ENCODE measurements at places on chromosomes 7 and 10.

GRCh38 chr10:30455816-30456215 is 21.8 kb downstream of the MAP3K8 start:
- no peak for DNase-seq

DNA sequence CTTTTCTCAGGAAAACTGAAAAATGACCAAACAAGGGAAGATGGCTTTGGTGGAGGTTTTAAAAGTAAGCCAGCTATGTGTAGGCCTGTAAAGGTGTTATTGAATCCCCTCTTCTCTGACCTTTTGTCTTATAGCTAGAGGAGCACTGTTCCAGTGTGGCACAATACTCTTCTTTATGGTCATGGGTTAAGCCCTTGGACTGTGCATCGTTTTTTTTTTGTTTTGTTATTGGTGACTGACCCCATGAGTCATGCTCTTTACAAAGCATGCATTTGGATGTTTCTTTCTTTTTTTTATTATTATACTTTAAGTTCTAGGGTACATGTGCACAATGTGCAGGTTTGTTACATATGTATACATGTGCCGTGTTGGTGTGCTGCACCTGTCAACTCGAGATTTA is 19.6 kb upstream of the FAM25A start:
- DNase-seq, result no peak

DNA sequence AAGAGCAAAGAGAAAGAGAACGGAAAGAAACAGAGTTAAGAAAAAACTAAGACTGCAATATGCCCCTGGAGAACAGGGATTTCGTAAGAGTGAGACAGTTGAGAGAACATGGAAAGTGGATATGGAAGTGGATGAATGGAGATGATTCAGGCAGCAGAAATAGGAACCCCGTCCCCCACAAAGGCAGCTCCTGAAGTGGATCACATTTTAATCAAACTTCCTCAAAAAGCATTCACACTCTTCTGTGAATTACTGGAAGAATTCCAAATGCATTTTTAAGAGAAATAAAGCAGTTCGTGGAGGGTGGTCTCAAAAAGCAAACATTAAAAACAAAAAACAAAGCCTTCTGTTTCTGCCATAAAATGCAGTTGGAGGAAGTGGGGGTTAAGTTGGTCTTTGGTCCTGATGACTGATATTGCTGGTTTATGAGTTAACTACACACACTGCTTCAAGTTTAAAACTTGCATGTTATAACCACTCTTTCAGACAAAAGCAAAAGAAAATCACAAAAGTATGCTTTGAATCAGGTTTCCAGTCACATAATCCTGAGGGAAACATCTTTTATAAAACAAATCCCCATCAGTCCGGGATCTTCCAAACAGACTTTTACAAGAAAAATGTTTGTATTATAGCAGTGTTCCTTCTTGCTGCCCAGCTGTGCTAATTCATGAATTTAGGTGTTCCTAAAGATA is 214.3 kb downstream of the FANK1 start:
- DNase-seq, result no peak

GRCh38 chr7:16564909-16565426 is 38.3 kb downstream of the LRRC72 start:
- peak; percentile 47 for DNase-seq

GRCh38 chr7:34564091-34564490 is 93.9 kb upstream of the NPSR1 start:
- DNase-seq, result no peak

DNA sequence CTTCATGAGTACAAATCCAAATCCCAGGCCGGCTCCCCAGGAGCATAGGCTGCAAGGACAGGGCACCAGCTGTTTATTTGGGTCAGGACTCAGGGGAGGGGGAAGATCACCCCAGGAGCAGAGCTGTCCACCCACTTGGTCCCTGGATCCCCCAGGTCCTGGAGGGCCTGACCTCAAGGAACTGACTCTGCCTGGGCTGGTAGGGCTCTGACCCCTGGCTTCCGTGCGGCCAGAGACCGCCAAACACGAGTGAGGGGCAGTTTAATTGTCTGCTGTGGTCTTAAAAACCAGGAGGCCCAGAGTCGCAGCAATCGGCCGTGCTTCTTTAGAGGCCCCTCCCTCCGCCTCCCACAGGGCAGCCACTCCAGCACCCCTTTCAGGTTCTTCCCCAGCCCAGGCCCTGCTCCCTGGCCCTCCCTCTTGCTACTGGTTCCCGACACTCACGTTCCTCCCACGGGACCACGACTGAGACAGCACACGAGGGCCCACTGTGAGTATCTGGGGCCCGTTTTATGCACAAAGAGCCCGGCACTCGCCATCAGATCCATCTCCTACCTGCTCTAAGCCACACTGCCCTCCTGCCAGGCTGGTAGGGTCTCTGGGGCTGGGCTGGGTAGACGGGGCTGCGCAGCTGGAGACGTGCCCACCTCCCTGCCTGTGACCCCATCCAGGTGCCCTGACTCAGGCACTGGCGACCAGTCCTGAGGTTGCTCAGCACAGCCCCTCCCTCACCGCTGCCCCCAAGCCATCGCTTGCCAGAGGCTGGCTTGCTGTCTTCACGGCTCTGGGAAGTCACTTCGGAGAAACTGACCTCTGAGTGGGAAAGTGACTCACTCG is 30.0 kb upstream of the CFAP46 start:
- no peak for DNase-seq

- no peak for DNase-seq
Observed at GRCh38 chr10:110074758-110075671, 67.2 kb downstream of the ADD3 start.

DNA sequence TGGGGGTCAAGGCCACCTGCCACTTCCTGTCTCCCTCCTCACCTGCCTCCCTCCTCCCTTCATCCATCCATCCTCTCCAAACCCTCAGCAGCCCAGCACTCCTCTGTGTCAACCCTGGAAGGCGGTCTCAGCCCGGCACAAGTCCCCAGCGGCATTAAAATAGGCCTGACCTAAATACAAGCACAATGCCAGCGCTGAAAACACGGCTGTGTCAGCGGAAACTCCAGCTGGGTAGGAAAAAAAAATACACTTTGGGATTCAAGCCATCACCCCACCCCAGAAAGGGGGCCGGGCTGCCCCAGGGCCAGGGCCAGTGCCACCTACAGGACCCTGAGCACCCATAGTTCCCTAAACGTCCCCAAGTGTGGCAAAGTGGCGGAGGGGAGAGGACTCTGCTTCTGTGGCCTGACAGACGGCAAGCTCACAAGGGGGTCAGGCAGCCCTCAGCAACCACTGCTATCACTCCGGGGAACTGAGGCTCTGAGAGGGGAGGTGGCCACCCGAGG is 22.7 kb upstream of the GTF2IRD1 start:
- DNase-seq, result no peak

GRCh38 chr10:125002047-125002422 is 60.1 kb downstream of the ZRANB1 start:
- no peak for DNase-seq

DNA sequence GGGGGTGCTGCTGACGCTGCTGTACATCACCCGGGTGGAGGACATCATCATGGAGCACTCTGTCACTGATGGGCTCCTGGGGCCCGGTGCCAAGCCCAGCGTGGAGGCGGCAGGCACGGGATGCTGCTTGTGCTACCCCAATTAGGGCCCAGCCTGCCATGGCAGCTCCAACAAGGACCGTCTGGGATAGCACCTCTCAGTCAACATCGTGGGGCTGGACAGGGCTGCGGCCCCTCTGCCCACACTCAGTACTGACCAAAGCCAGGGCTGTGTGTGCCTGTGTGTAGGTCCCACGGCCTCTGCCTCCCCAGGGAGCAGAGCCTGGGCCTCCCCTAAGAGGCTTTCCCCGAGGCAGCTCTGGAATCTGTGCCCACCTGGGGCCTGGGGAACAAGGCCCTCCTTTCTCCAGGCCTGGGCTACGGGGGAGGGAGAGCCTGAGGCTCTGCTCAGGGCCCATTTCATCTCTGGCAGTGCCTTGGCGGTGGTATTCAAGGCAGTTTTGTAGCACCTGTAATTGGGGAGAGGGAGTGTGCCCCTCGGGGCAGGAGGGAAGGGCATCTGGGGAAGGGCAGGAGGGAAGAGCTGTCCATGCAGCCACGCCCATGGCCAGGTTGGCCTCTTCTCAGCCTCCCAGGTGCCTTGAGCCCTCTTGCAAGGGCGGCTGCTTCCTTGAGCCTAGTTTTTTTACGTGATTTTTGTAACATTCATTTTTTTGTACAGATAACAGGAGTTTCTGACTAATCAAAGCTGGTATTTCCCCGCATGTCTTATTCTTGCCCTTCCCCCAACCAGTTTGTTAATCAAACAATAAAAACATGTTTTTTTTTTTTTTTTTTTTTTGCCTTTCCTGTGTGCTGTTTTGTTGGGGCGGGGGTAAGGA is 55.8 kb downstream of the TSPAN15 start:
- DNase-seq, result no peak

GRCh38 chr7:47726047-47726726 is 144.3 kb upstream of the TNS3 start:
- DNase-seq, result no peak

- no peak for DNase-seq
Observed at GRCh38 chr10:114404171-114405010, at the start of gene AFAP1L2. Gene AFAP1L2, minus strand, starts transcription at chr10:114404502. Its CDS starts 47 bp downstream, at chr10:114404455.

DNA sequence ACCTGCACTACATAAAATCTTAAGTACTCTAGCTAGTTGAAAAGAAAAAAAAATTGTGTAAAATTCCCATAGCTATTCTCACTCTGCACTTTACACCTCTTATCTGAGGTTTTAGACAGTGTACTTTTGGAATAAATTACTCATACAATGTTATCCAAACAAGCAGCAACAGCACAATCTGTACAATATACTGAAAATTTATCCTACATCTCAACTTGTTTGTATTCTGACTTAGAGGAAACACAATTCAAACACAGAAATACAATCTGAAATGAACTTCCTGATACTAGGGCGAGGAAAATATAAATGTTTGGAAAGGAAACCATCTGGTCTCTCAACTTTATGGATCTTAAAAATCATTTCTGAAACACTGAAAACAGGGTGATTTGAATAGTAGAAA is 381.7 kb downstream of the THSD7A start:
- DNase-seq, result no peak

- no peak for DNase-seq
Observed at GRCh38 chr10:91700273-91700672, 67.4 kb upstream of the PPP1R3C start.

DNA sequence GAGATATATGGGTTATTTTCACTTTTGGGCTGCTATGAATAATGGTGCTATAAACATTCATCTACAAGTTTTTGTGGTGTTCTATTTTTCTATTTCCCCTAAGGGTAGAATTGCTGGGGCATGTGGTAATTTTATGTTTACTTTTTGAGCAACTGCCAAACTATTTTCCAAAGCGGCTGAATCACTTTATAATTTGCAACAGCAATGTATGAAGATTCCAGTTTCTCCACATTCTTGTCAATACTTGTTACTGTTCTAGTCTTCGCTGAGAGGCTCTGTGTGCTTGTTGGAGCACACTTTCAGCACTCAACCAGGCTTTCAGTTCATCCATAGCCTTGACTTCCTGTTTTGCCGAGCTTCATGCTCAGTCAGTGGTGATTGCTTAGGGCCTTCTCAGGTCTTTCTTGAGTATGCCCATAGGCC is 39.0 kb downstream of the ADK start:
- no peak for DNase-seq

DNA sequence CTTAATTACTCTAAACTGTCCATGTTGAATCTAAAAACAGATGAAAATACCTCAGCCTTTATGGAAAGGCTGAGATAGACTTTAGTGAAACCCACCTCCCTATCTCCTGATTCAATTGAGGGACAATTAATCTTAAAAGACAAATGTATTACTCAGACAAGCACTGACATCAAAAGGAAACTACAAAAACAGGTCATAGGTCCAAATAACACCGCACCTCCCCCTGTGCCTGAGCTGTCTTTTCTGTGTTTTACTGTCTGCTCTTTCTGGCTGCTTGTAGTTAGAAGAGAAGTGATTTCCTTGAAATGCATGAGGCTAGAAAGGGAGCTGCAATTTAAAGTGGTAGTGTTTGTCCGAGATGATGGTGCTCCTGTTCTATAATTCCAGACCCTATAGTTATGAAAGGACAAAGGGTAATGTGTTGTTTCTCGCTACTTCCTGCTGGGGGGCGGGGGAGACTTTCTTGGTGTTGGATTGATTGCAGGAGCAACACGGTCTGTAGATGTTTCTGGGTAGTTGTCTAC is 16.0 kb downstream of the AKR1C8 start:
- DNase-seq, result no peak

DNA sequence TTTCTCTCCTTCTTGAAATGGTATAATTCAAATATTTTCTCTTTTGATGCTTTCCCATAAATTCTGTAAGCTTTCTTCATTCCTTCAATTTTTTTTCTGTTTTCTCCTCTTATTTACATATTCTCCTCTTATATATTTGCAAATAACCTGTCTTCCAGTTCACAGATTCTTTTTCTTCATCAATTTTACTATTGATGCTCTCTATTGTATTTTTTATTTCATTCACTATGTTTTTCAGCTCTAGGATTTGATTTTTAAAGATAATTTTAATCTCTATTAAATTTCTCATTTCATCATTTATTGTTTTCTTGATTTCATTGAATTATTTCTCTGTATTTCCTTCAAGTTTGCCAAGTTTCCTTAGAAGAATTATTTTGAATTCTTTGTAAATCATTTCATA is 54.0 kb upstream of the PRPS1L1 start:
- no peak for DNase-seq

GRCh38 chr10:14102056-14102455 is 228.7 kb downstream of the FRMD4A start:
- no peak for DNase-seq

GRCh38 chr10:109343293-109343692 is 580.0 kb downstream of the XPNPEP1 start:
- no peak for DNase-seq

GRCh38 chr7:85770332-85770731 is 583.5 kb upstream of the SEMA3D start:
- no peak for DNase-seq

- DNase-seq, result no peak
Observed at GRCh38 chr10:14062528-14063260, 268.0 kb downstream of the FRMD4A start.

DNA sequence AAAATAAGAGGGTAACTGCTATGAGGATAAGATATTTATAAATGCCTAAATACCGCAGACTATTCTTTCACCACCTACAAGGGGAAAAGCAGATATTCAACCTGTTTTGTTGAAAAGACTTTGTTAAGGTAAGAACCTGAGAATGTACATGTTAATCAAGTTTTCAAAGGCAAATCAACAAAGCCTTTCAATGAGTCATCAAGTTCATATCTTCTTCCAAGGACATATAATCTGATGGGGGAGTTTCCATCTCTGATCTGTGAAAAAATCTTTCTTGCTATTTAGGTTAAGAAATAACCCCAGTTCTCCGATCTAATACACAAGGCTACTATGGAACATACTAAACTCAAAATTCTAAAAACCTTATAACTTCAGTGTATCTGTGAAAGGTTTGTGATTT is 40.0 kb upstream of the ANLN start:
- no peak for DNase-seq

- DNase-seq, result no peak
Observed at GRCh38 chr10:8074881-8075280, 20.4 kb downstream of the GATA3 start.

- no peak for DNase-seq
Observed at GRCh38 chr7:100679927-100680575, 6.5 kb downstream of the GNB2 start.

- DNase-seq, result no peak
Observed at GRCh38 chr7:101216001-101216859, 1.2 kb downstream of the PLOD3 start.

GRCh38 chr10:12701696-12702095 is 299.8 kb downstream of the CCDC3 start:
- no peak for DNase-seq

Measured in DMS 273 treated with DMSO at 0.1 percent for 48 hours (cell line).